Suppressor macrophage (primary cell): ENCODE measurements at places on chromosomes 13 and 19.
A peak's percentile ranks its signal among the peaks of the same experiment; 100 is the strongest.

DNA sequence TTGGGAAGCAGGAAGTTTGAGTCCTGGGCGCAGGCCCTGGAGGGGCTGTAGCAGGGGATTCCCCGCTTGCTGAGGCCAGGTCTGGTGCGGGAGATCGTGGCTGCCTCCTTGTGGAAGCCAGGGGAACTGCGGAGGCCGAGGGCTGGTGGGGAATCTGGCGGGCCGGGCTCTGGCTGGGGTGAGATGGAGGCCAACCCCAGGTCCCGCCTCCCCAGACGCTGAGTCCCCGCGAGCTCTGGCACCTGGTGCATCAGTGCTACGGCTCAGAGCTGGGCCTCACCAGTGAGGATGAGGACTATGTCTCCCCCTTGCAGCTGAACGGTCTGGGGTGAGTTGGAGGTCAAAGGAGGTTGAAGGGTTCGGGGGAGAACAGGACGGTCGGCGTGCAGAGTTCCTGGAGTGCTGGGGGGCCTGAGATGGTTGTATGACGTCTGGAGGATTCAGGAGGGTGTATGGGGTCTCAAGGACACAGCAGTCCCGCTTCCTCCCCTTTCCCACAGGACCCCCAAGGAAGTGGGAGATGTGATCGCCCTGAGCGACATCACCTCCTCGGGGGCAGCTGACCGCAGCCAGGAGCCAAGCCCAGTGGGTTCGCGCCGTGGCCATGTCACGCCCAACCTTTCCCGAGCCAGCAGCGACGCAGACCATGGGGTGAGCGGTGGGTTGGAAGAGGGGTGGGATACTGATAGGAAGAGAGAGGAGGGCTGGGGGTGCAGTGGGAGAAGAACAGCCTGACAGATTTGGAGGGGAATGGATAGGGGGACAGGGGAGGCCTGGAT lies 13.1 kb downstream of the GRAMD1A start:
- peak; percentile 69 for DNase-seq

GRCh38 chr13:44819245-44819644 lies 170.0 kb downstream of the NUFIP1 start:
- DNase-seq = peak; percentile 24

- no peak for DNase-seq
These were observed 4.1 kb upstream of the ZNF841 start for GRCh38 chr19:52099497-52100138.

- DNase-seq = no peak
These were observed 574.2 kb downstream of the PCDH9 start for GRCh38 chr13:66655847-66656454.

DNA sequence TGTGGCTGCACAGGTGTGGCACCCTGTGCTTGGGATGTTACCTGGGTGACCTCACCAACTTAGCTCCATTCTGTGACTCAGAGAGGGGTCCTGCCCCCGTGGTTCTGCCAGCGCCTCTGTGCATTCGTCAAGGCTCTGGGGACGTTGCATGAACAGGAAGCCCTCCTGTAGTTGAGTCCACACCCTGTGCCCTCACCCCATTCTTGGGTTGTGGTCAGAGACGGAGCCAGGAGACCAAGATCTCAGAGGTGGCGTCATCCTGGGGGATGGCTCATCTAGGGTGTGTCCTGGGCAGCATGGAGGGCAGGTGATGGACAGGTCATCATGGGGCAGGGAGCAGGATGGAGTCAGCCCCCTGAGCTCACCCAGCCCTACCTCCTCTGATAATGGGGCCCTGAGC lies 2.5 kb downstream of the COX6B2 start:
- DNase-seq = no peak

- DNase-seq = no peak
These were observed 65.4 kb downstream of the KCTD12 start for GRCh38 chr13:76820759-76821158.

DNA sequence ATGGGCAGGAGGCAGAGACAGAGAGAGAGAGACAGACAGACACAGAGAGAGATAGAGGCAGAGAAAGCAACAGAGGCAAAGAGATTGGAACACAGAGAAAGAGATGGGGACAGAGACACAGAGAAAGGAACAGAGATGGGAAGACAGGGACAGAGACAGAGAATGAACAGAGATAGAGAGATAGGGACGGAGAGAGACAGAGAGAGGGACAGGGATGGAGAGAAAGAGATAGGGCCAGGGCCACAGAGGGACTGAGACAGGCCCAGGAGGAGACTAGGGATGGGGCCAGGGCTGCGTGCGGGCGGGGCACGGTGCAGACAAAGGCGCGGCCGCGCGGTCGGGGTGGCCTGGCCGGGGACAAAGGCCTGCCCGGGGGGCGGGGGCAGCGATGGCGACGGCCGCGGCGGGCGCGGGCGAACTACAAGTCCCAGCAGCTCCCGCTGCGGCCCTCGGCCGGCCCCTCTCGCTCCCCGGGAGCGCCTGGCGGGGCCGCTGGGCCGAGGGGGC lies at the start of gene ZNF358:
ZNF358 (plus strand) TSS at position 459 of the 507 bp plus-strand sequence. CDS start 3,140 bp downstream, outside the sequence.
- DNase-seq = peak; percentile 58

DNA sequence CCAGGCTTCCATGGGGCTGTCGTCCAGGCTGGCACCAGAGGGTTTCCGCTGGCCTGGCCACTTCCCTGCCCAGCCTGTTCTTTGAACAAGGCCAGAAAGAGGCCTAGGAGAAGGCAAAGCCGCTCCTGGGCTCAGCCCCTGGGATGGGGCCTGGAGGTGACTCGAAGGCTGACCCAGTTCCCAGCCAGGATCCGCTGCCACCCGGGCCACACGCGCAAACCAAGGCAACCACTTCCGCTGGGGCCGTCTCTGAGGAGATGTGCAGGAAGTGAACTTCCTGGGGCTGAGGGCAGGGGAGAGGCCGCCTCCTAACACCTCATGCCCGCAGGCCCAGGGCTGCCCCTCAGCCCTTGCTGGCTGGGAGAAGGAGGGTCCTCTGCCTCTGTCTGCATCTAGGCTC lies 15.2 kb downstream of the PLEKHF1 start:
- DNase-seq = peak; percentile 76

DNA sequence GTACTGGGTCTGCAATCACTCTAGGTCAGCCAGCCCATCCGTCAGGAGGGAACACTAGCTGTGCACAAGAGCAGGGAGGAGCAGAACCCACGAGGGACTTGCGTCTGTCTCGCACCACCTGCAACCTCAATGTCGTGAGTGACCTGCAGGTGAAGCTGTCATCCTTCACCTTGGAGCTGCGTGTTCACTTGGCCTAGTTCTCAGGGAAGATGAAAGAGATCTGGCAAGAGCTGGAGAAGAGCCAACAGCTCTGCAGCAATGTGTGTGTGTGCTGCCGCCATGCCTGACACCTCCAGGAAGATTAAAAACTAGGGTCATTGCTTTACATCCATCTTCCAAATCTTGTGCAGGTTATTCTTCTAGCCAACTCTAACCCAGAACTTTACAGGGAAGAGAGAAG lies 117.6 kb upstream of the MRI1 start:
- DNase-seq = no peak

DNA sequence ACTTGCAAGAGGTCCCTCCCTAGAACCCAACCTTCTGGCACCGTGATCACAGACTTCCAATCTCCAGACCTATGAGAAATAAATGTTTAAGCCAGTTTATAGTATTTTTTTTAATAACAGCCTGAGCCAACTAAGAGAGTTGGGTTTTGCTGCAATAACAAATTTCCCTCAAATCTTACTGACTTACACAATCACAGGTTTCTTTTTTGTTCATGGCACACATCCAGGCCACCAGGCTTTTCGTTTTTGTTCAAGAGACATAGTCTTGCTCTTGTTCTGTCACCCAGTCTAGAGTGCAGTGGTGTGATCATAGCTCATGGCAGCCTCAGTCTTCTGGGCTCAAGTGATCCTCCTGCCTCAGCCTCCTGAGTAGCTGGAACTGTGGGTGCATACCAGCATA lies 2.0 kb upstream of the SELENOV start:
- no peak for DNase-seq

DNA sequence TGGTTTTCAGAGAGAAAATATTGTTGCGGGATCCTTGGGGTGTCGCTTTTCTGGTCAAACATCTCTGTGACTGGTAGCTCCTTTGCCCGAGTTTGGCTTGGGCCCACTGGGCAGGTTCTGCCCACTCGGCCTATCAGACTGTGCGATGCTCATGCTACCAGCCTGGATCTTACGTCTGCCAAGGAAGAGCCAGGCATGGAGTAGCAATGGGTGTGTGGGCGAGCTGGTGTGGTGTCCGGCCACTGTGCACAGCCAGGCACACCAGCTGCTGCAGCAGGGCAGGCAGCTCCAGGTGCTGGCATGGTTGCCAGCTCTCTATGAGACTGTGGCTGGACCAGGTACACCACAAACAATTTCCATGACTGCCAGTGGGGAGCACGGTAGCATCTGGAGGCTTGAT lies 1351.8 kb upstream of the PCDH20 start:
- no peak for DNase-seq

- DNase-seq = no peak
These were observed 122.3 kb downstream of the ZDHHC20 start for GRCh38 chr13:21336609-21337349.

- no peak for DNase-seq
These were observed 465.7 kb downstream of the TBC1D4 start for GRCh38 chr13:75016225-75016624.

DNA sequence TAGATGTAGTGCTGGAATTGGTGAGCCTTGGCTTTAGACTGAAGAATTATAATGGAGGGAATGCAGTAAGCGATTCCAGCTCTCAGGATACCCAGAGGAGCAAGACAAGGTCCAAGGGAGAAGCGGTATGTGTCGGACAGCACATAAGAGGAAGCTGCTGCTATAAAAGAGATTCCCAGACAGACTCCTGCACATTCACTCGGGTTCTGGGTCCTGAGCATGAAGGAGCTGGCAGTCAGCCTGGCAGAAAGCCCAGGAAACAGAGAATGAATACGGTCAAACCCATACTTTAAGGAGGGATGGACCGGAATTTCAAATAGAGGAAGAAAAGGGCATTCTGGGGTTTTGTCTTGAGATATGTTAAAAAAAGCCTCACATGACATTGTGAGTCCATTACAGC lies 308.3 kb downstream of the DNAJC15 start:
- no peak for DNase-seq

DNA sequence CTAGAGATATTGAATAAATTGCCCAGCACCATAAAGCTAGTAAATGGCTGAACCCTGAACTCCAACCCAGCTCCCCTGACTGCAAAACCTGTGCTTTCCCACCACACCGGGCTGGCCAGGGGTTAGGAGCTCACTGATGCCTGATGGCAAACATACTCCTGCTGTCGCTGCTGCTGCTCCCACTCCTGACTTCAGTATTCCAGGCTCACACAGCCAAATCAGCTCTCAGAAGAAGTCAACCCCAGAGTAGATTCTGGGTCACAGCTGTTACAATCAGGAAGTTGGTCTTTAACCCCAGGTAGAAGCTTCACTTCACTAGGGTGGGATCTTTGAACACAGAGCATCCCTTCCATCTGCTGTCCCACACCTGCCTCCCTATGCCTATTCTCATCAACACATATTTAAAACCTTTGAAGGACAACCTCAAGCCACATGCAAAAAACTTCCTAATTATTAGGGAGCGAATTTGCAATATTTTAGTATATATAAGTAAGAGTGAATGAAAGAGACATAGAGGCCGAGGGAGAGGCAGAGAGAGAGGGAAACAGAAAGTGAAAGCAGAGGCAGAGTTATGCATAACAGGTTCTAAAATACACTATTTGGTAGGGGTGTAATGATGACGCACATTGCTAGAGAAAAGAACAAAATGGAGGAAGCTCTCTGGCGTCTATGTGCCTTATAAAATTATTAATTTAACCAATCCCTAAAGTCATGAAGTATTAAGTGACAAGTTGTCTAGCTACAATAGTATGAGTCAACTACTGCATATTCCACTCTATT lies 99.4 kb upstream of the SERP2 start:
- DNase-seq = peak; percentile 52

DNA sequence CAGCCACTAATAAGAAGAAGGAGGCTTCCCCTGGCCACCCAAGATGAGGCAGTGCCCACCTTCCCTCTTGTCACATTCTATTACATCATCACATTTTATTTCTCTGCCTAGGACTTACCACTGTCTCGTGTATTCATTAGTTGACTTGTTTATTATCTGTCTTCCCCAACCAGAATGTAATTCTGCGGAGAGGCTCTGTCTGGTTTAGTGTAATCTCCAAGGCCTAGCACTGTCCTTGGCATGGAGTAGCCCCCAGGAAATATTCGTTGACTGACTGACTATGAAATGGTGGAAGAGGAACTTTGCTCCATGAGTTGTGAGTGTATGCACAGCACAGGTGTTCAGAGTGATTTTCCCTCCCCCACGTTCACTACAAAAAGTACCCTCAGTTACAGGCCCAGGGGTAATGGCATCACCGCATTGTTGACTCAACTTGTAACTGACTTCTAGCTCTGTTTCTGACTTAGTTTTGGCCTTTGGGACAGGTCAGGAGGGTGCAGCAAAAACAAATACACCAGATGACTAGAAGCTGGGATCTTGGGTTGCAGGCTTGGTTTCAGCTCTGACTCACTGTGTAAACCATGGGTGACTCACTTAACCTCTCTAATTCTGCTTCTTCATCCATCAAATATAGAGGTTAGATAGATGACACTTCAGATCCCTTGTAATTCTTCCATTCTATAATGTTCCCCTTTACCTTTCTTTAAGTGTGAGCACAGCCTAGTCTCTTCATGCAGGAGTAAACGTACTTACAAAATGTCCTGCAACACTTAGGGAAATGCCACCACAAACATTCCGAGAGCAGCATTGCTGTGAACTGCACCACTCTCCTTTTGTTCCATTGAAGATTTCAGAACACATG lies 229.7 kb downstream of the KCNRG start:
- peak; percentile 63 for DNase-seq
